Lung (tissue), 17 donors: ENCODE measurements at places on chromosomes 7 and 10.

GRCh38 chr10:119680650-119681081 is 29.5 kb downstream of the BAG3 start:
- peak overlapping the region; percentile 32 for H3K27ac ChIP-seq
- no peaks in the 10 kb centered on the region for H3K27me3 ChIP-seq
- H3K4me3 ChIP-seq, result no peak overlapping the region
- H3K36me3 ChIP-seq, result no peaks in the 10 kb centered on the region

DNA sequence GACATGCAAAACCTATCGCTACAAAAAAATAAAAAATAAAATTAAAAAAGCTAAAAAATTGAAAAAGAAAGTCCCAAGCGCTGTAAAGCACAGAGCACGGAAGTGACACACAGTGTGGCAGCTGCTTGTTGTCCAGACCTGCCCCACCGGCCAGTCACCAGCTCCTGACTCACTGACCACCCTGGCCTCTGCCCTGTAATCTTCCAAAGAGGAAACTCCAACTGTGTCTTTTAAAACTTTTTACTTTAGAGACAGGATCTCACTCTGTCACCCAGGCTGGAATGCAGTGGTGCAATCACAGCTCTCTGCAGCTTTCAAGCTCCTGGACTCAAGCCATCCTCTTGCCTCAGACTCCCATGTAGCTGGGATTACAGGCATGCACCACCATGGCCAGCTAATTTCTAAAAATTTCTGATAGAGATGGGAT is 23.6 kb downstream of the GNA12 start:
- H3K27ac ChIP-seq, result no peak overlapping the region
- H3K36me3 ChIP-seq, result no peaks in the 10 kb centered on the region
- no peaks in the 10 kb centered on the region for H3K27me3 ChIP-seq
- no peak overlapping the region for H3K4me3 ChIP-seq
- H3K4me1 ChIP-seq, result peaks cover 32% of the 10 kb centered on the region

- DNase-seq, result peak; percentile 83
- H3K4me3 ChIP-seq, result no peak overlapping the region
- H3K4me1 ChIP-seq, result peaks cover 45% of the 10 kb centered on the region
- H3K36me3 ChIP-seq, result no peaks in the 10 kb centered on the region
These were observed 10.4 kb downstream of the TNS3 start for GRCh38 chr7:47571331-47572093.

DNA sequence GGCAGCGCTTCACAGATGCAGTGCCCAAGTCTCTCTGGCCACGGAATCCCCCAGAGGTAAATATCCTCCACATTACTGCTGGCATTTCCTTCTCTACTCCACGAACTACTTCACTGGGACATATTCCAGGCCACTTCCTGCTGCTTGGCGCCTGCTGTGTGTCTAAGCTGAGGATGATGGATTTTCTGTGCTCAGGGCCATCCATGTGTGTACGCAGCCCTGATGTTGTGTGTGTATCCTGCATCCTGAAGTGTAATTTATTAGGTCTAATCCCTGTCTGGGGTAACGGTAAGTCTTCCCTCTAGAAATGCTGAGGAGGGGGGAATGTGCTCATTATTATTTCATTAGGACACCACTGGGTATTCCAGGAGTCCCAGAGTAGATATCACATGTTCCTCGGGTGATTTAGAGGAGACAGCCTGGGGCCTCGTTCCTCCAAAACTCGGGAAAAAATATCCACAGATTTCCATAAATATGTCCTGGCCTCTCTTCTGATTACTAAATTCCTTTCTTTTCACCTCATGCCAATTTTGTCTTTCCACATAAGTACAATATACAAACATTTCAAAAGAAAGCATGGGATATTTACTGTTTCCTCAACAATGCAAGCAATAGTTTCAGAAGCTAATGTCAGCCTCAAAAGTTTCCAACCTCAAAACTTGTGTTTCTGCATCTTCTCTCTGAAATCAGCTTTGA is 25.5 kb upstream of the HABP2 start:
- no peaks in the 10 kb centered on the region for H3K27me3 ChIP-seq
- H3K27ac ChIP-seq, result no peak overlapping the region
- H3K36me3 ChIP-seq, result no peaks in the 10 kb centered on the region
- peak; percentile 16 for DNase-seq

- H3K36me3 ChIP-seq, result peaks cover 7% of the 10 kb centered on the region
- peak; percentile 71 for DNase-seq
- H3K27me3 ChIP-seq, result no peaks in the 10 kb centered on the region
These were observed 127.8 kb upstream of the ZNF746 start for GRCh38 chr7:149625340-149625946.
